Stimulated activated CD4-positive, alpha-beta T cell treated with anti-CD3 and anti-CD28 coated beads, Interleukin-2, amount 100 ng/mL, for 48 hours (primary cell): ENCODE measurements at places on chromosomes 11 and 22.

- DNase-seq, result no peak
Measured at GRCh38 chr22:47328550-47329243, 566.2 kb downstream of the TBC1D22A start.

DNA sequence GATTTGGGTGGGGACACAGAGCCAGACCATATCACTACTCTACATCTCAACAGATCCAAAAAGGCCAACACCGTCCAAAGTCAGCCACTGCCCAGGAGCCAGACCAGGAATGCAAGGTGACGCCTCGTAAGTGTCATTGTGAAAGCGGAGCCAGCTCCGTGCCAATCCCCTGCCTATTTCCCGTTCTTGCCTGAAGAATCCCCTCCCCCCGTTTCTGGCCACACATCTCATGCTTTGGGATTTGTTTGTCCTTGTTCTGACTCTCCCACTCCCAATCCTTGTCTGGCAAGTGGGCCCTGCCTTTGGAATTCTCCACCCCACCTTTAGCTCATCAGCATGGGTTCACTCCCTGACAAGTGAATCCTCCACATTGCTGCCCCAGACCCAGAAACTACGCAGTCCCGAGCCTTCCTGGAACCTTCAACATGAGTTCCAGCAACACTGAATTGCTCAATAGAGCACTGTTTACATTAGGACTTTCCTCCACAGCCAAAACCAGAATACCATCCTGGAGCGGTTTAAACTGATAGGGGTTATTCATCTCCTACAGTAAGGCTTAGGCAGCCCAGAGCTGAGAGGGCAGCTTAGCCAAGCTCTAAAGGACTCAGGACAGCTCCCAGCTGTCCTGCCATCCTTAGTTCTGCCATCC is 6.0 kb upstream of the SLC35C1 start:
- no peak for DNase-seq

DNA sequence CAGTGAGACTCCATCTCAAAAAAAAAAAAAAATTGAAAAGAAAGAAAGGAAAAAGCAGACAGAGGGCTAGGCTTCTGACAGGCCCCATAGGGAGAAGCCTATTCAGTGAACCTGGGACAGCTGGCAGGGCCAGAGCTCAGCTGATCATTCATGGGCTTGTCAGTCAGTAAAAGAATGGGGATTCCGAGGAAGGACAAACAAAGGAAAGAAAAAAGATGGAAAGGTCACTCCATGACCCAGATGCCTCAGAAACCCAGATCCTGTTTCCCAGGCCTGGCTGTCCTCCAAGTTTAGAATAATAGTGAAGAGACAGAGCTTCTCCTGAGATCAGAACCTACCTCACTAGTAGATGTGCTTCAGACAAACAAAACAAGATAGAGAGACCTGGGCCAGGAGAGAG is 34.3 kb upstream of the ASPHD2 start:
- DNase-seq, result no peak

- peak; percentile 54 for DNase-seq
Measured at GRCh38 chr11:34234086-34234740, 123.6 kb downstream of the ABTB2 start.
